ENCODE measurements at places on chromosomes 4 and X.

- peak; percentile 39 for DNase-seq
Measured at GRCh38 chr4:76546759-76547742, 112.0 kb downstream of the SHROOM3 start.

GRCh38 chrX:94524867-94525266, 850.9 kb downstream of the FAM133A start:
- DNase-seq, result no peak

DNA sequence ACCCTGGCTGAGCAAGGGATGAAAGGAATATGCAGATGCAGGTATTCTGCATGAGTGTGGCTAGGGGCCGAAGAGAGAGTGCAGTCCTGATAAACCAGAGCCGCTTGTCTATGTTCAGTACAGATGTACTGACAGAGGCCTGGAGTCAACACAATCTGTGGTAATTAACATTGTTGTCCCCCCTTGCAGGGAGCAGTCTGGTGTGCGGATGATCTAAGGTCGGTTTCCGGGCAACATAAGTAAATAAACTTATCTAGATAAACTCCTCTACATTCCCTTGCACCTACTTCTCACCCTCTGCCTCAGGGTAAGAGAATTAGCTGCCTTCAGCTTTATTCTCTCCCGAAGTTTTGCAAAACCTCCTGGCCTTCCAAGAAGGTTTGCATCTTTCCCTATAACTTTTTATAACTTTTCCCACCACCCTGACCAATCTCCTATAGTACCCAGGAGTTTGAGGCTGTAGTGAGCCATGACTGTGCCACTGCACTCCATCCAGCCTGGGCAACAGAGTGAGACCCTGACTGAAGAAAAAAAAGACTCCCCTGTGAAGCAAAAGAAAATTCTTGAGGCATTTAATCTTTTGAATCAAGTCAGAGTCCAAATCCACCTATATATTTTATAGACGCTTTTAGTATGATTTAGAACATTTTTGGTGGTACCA, 26.6 kb downstream of the SNX25 start:
- DNase-seq, result no peak

DNA sequence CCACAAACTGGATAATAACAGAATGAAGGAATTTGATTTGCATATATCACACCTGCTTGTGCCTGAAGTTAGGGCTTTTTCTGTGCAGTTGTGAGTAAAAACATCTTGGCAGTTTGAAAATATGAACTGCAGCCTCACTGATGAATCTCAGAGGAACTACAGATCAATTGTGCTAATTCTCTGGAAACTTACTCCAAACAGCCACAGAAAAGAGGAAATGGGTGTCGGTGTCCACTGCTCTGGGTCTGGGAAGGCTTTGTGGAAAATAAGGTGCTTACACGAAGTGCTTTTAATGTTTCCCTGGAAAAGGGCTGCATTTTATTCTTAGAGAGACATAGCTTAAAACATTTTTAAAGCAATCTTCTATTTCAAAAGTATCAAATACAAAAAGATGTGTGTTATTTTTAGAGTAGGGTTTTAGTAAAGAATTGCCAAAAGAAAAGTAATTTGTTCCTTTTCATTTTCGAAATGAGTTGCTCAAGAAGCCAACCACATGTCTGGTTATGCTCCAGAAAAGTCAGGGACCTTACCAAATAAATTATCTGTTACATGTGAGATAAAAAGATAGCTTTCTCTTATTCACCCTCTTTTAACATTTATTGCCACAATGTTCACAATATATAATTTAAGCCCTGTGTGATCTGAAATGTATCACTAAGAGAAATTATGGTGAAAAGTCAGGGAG, 240.1 kb downstream of the FRAS1 start:
- DNase-seq, result no peak

GRCh38 chrX:136588036-136588435, 56.0 kb downstream of the VGLL1 start:
- DNase-seq, result no peak

DNA sequence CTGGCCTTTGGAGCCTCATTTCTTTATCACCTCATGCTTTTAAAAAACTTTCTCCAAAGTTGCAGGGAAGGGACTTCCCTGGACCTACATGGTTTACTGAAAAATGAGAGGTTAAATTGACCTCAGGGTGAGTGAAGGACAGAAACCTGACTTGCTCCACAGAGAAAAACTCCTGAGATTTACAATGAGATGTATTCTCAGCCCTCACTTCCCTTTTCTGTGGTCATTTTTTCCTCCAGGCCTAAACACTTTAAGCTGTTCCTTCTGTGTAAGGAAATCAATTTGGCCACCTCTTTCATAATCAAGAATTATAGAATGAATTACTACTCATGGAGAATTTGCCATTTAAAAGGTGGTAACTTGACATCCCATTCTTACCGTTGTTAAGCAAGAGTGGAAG, 77.9 kb downstream of the HPGD start:
- no peak for DNase-seq

GRCh38 chr4:153781717-153782416, 7.0 kb downstream of the SFRP2 start:
- no peak for DNase-seq

DNA sequence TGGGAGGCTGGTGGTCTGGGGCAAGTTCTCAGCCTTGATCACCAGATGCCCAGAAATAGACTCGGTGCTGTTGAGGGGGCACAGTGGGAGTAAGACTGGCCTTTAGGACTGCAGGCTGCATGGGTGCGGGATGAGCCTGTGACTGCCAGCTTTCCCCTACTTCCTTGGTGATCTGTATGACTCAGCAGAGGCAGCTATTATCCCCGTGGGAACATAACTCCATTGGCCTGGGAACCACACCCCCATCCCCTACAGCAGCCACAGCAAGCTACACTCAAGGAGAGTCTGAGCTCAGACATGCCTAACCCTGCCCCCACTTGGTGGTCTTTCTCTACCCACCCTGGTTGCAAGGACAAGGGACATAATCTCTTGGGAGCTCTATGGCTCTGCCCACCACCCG, 20.6 kb downstream of the CLIC2 start:
- DNase-seq, result peak; percentile 30

DNA sequence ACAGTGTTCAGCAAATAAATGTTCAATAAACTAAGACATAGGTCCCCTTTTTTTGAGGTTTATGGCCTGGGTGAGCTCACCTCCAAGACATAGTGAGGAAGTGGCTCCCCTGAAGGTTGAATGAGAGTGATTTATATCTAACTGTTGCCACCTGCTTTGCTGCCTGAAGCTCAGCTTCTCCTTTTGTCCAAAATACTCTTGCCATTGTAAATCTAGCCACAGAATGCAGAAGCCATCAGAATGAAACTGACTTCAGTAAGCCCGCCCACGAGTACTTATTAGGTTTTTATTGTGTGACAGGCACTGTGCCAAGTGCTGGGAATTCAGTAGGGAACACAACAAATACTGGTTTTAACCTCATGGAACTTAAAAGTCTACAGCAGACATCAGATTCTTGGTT, 18.0 kb downstream of the SPINK2 start:
- DNase-seq, result peak; percentile 6

- DNase-seq, result no peak
Measured at GRCh38 chr4:26174027-26174426, 146.8 kb upstream of the RBPJ start.

Data from DMS153 (cell line).